ENCODE measurements at places on chromosomes 5 and 9.
A peak's percentile ranks its signal among the peaks of the same experiment; 100 is the strongest.

- DNase-seq, result no peak
Observed at GRCh38 chr5:82154776-82155175, 123.4 kb downstream of the RPS23 start.

- no peak for DNase-seq
Observed at GRCh38 chr5:169666365-169666764, 29.3 kb downstream of the DOCK2 start.

- DNase-seq, result no peak
Observed at GRCh38 chr9:130698514-130698913, 4.9 kb downstream of the EXOSC2 start.

GRCh38 chr5:41182666-41183065, 30.7 kb downstream of the C6 start:
- no peak for DNase-seq

GRCh38 chr9:136386018-136386417, 12.5 kb upstream of the CARD9 start:
- DNase-seq, result no peak

DNA sequence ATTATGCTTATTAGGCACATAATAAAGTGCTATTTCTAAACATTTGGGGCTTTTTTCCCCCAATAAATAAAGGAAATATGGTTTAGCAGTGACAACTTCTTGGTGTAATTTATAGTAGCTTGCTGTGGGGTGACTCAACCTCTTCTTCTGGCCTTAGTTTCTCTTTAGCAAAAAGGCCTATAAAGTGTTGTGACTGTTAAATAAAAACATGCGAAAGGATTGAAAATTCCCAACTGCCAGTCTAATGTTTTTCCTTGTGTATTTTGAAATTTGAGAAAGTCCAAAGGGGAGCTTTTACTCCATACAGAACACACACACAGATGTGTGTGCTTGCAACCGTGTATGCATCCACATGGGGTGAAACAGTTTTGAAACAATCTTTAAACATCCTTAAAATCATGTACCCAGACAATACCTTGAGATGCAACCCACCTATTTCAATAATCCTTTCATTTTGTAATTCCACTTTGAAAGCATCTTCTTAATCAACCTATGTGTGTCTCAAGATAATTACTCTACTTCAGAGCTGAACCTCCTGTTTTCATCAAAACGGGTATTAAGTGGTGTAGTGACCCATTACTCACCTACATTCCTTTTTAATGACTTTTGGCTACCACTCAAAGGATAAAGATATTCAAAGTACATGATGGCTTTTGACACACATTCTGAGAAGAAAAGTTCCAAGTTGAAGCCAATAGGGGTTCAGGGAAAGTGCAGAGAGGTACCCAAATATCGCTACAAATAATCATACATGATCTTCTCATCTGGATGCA, 123.8 kb downstream of the DROSHA start:
- no peak for DNase-seq

DNA sequence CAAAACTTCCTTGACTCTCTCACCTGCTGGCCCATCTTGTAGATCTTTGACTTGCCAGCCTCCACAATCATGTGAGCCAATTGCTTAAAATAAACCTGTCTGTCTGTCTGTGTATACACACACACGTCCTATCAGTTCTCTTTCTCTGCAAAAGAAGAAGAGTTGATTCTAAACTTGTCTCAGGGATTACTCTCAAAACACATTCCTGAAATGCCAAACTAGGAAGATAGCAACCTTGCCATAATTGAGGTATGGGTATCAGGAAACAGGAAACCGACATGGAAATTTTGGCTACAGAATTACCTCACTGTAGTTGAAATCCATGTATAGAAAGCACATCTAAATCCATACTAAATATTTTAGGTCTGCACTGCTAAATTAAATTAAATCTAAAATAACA, 483.4 kb downstream of the PLK2 start:
- DNase-seq, result no peak

DNA sequence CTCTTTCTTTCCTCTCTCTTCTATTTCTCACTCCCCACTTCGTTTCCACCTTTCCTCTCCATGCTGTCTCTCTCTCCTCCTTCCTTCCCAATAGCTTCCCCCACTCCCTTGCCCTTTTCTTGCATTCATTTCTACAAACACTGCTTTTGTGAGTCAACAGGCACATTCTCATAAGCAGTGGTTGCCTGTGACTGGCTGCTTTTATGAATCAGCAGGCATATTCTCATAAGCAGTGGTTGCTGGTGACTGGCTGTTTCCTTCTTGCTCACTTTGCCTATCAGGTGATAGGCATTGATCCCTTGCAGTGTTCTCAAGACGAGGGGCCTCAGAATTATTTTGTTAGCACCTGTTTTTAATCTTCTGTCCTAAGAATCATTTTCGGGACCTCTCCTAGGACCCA, 116.1 kb upstream of the ACTBL2 start:
- no peak for DNase-seq

- DNase-seq, result no peak
Observed at GRCh38 chr5:113233606-113234005, 201.2 kb downstream of the TSSK1B start.

DNA sequence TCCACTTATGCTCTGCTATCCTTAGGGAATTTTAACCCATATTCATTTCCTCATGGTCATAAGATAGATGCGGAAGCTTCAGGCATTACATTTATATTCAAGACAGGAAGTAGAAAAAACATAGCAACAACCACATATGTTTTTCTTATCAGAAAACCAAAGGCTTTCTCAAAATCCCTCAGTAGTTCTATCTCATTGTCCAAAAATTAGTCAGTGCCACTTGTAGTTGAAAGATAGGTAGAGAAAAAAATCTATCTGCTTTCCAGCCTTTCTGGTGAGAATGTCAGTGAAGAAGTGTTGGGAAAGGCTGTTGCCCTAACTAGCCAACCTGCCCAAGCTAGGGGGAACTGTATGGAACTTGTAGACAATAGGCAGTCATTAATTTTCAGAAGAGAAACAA, 23.5 kb upstream of the MOCS2 start:
- no peak for DNase-seq

- DNase-seq, result no peak
Observed at GRCh38 chr5:104088876-104089778, 526.5 kb upstream of the NUDT12 start.

- DNase-seq, result no peak
Observed at GRCh38 chr9:124386201-124386600, 29.0 kb downstream of the PSMB7 start.

DNA sequence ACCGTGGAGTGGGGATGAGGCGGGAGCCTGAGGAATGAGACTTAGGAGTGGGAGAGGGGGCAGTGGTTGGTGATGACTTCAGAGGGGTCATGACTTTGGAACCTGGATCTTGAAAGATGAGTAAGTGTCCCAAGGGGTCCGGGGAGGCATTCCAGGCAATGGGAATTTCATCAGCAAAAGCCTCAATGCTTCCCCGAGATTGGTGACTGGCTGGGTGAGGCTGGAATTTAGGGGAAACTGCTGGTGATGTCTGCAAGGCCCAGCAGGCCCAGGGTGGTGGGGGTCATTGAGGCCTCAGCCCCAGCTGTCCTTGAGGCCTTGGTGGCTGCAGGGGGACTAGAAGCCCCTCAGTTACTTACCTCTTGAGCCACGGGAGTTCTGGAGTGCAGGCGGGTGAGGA, 7.5 kb downstream of the NDST1 start:
- DNase-seq, result no peak

DNA sequence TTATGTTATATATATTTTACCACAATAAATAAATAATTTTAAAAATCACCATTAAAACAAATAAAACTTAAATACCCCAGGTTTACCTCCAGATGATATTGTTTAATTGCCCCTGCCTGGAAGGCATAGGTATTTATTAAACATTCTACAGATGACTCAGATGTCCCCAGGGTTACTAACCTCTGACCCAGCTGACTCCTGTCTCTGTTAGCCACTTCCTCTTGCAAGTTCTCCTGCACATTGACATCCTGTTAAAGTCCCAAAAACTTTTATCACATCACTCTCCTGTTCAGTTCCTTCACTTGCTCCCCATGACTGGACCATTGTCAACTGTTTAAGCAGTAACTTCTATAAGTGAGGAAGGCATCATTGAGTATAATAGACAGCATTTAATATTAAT, 37.0 kb upstream of the RAB3C start:
- DNase-seq, result peak; percentile 74

- DNase-seq, result no peak
Observed at GRCh38 chr5:122982376-122982775, 54.1 kb downstream of the PPIC start.

DNA sequence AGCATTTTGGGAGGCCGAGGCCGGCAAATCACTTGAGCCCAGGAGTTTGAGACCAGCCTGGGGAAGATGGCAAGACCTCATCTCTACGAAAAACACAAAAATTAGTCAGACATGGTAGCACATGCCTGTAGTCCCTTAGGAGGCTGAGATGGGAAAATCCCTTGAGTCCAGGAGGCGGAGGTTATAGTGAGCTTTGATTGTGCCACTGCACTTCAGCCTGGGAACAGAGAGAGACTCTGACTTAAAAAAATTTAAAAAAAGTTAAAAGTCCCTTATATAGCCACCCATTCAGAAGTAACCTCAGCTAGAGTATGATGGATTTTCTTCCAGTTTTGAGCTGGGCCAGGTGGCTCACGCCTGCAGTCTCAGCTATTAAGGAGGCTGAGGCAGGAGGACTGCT, 72.4 kb downstream of the UGCG start:
- DNase-seq, result peak; percentile 48

All from inflammatory macrophage (primary cell).